Mesothelial cell of epicardium (in vitro differentiated cells): ENCODE measurements at places on chromosomes 12 and 14.

GRCh38 chr12:18716236-18716635 is 21.6 kb downstream of the PLCZ1 start:
- no peak for DNase-seq

DNA sequence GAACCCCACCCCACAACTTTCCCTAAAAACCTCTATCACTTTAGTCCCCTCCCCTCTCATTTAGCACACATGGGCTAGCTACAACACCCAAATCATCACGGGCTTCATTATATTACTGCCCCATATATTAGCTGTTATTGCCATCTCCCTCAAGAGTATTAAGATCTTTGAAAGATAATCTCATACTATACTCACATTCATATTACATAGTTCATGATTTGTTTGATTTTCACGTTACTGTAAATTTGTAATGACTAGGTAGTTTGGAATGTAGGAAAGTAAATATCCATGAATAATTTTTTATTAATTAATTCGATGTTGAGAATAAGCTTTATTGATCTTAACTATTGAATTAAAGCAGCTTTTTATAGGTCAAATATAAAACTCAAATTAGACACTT is 7.9 kb downstream of the DICER1 start:
- no peak for DNase-seq

DNA sequence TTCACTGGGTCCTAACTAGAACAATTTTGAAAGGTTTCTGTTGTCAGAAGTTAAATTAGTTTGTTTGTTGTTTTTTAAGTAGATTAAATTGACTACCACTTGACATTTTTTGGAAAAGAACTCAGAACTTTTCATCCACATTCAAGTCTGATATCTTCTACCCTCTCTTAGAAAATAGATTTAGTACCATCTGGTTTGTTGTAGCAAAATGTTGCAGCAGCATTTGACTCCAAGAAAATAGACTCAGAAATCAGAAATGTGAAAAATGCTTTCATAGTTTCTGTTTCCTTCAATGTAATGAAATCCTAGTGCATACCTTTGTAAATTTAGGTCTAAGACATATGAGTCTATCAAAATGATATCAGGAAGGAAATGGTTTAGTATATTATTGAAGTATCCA is 256.3 kb upstream of the CLEC14A start:
- no peak for DNase-seq

DNA sequence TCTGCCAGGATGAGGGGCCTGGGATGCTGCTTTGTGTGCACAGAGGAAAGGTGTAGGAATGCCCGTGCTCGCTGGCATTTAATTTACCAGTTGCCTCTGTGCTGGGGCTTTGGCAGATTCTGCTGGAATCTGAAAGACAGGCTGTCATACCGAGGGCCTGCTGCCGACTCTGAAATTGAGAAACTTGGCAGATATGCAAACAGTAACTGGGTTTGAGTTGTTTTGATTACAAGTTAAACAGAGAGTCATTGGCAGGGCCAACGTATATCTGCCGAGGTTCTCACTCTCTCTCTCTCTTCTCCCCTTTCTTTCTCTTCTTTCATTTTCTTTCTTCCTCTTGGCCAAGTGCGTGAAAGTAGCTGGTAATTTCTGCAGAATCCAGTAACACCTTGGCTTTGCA is 618.7 kb downstream of the VRK1 start:
- DNase-seq, result no peak

- no peak for DNase-seq
Measured at GRCh38 chr12:40911676-40912075, 219.4 kb downstream of the CNTN1 start.

GRCh38 chr14:105413544-105413886 is 6.1 kb upstream of the MTA1 start:
- no peak for DNase-seq

DNA sequence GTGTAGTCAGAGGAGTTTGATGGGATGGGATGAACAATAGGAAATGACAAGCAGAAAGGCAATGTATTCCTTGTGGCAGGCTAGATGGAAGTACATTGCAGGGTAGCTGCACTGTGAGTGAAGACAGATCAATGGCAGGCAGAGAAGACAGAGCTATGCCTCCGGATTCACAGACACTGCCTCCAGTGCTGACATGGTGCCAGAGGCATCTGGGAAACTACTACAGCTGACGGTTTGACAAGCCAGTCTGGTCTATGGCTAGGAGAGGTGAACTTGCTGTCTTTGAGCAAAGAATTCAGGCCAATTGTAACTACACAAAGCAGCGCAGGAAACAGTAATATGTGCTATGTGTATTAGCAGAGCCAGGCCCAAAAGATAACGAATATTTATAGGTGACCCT is 193.5 kb downstream of the DIO2 start:
- DNase-seq, result no peak

DNA sequence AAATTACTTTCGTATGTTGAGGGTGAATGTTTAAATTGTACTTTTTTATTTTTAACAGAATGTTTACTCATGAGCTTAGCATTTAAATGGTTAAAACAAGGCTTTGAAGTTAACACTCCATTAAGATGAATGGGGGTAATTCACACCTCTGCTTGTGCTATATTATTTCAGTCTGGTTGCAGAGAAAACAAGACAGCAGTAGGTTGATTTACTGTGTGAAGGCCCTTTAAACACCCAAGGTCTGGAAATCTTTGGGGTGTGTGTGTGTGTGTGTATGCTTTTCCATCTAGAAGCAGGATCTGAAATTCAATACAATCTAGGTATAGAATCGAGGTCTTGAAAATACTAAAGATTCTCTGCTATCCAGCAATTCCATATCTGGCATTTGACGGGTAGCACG is 83.8 kb downstream of the SLC38A6 start:
- DNase-seq, result no peak

GRCh38 chr14:69845787-69846186 is 33.4 kb upstream of the SMOC1 start:
- DNase-seq, result no peak

GRCh38 chr14:47846008-47846407 is 170.6 kb upstream of the MDGA2 start:
- no peak for DNase-seq

DNA sequence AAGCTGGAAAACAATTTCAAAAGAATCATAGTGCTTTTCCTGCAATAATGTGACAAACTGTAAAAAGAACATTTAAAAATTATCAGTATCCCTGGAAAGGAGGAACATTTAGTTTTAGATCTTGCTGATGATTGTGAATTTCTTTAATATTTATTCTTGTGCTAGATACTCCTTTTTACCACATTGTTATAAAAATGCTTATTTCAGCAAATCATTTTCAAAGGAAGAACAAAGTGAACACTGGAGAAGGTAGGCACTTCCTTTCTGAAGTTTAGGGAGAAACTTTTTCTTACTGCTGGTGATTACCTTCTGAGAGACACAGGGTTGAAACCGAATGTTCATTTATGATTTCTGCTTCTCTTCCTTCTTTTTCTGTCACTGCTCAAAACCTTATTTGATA is 45.1 kb upstream of the C12orf75 start:
- DNase-seq, result no peak

DNA sequence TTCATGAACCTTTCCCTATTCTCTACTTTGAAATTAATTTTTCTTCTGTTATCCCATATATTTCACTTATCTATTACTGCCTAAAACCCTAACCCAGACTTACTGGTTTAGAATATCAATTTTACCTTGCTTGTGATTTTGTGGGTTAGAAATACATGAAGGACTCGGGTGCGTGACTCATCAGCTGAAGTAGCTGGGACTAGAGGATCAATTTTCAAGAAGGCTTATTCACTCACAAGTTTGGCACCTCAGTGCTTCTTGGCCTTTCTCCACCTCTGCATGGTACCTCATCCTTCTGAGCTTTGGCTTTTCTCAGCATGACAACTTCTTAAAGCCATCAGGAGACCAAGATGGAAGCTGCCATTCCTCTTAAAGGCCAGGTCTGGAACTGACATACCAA is 57.8 kb downstream of the TMEM117 start:
- DNase-seq, result no peak

DNA sequence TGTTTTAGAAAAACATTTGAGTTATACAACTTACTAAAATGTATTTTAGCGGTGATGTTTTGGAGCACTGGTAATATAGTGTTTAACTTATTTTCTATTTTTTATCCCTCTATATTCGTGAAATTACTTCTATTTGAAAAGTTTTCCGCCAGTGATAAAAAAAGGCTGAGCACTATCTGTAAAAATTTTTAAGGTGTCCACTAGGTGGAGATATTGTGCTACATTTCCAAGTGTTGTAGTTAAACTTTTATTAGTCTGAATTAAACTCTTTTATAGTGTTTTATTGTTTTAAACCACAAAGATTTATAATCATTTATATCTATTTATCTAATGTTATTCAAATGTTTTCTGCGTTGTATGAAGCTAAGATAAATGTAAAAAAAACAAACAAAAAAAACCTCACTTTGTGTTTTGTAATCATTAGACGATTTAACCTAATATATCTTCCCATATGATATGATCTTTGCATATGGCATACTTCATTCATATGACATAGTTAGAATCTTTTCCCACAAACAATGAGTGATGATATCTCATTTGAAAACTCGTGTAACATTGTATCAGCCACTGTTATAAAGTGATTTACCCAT is 11.8 kb downstream of the ALG10B start:
- no peak for DNase-seq

DNA sequence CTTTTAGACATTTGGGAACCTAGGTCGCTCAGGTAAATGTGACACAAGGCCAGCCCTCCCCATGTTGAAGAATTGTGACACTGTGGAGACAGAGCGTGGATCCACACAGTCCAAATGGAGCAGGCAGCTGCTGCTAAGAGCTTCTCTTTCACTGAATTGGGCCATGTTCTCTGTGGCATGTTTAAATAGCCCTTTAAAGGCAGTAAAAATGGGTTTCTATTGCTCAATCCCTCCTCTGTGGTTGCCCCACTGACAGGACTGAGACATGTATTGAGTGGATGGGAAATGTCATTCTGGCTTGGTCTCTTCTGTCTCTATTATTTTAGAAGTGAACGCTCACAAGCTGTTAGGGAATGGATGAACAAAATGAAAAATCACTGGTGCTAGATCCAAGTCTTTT is 84.0 kb upstream of the PRICKLE1 start:
- DNase-seq, result no peak

DNA sequence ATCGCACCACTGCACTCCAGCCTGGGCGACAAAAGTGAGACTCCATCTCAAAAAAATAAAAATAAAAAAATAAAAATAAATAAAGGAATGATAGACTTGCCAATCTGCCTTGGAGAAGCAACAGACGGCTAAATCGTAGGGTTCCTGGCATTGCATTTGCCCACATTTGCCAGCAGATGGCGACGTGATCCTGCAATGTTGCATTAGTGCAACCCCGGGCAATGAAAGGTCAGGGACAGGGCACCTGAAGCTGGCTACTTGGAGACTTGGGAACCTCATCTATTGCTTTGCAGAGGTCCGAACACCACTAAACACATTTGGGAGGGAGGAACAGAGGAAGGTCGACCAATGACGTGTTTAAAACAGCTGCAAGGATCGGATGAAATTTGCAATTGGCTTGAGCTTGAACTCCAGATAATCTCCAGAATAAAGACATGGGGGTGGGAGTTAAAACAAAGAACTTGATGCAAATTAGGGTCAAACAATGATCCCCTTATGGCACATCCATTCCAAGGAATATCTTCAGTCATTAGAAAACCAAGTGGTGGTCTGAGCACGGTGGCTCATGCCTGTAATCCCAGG is 34.6 kb downstream of the SPRING1 start:
- no peak for DNase-seq

DNA sequence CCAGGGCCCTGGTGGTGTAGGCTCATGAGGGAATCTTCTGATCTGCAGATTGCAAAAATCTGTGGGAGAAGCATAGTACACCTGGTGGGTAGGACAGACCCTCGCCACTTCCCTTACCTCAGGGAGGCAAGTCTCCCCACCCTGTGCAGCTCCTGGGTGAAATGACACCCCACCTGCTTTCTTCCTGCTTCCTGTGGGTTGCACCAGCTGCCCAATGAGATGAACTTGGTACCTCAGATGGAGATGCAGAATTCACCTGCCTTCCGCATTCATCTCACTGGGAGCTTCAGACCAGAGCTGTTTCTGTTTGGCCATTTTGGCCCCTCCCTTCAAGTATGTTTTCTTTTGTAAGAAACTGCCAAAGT is 4.7 kb downstream of the CLEC2D start:
- no peak for DNase-seq

GRCh38 chr12:86349196-86349595 is 93.0 kb upstream of the MGAT4C start:
- DNase-seq, result no peak

DNA sequence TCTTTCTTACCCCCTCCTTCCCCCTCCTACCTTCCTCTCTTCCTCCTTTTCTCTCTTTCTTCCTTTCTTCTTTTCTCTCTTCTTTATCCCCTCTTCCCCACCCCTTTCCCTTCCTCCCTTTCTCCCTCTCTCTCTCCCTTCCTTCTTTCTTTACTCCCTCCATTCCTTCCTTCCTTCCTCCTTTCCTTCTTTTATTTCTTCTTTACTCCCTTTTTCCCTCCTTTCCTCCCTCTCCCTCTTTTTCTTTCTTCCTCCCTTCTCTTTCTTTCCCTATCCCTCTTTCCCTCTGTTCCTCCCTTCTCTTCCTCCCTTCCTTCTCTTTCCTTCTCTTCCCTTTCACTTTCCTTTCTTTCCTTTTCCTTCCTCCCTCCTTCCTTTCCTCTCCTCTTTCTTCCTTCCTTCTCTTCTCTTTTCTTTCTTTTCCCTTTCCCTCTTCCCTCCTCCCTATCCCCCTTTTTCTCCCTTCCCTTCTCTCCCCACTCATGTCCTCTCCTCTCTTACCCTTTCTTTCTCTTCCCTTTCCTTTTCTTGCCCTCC is 302.3 kb upstream of the TBX3 start:
- no peak for DNase-seq

- DNase-seq, result peak; percentile 55
Measured at GRCh38 chr14:103846543-103847450, 578 bp downstream of the PPP1R13B start.

- no peak for DNase-seq
Measured at GRCh38 chr12:92928421-92928961, 604 bp downstream of the EEA1 start.

- DNase-seq, result no peak
Measured at GRCh38 chr14:45253754-45254310, 830 bp upstream of the MIS18BP1 start.

DNA sequence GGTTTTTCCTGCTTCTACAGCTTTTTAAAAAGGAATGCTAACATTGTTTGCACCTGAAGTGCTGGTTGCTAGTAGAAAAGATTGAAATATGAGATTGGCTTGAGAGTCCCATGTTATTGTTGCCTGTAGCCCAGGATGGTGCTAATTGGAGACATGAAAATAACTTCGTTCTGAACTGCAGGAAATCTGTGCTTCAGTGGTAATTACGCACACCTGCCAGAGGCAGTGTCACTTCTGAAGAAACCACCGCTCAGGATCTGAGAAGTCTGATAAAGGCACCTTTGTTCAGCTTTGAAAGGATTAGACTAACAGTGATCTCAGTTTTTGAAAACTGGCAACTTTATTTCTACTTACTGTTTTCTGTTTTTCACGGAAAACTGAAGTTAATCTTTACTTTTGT is 15.5 kb upstream of the ATP6V0A2 start:
- DNase-seq, result no peak
